ENCODE measurements at places on chromosomes 4 and X. TPM values are rescaled to one million over a fixed set of nuclear protein-coding genes. Genes with fewer than 3 reads are reported as not detected.
A peak's percentile ranks its signal among the peaks of the same experiment; 100 is the strongest.

Gene PLAC8
- 58.9 TPM for total RNA-seq

Gene RAB33A
- total RNA-seq = 36.1 TPM

Gene HERC3
- 31.6 TPM for total RNA-seq

Gene HPGD
- 11.5 TPM for total RNA-seq

Gene PAGE5
- not detected for total RNA-seq

Gene LRIT3
- 0.52 TPM for total RNA-seq

Gene SGMS2
- 1.2 TPM for total RNA-seq

DNA sequence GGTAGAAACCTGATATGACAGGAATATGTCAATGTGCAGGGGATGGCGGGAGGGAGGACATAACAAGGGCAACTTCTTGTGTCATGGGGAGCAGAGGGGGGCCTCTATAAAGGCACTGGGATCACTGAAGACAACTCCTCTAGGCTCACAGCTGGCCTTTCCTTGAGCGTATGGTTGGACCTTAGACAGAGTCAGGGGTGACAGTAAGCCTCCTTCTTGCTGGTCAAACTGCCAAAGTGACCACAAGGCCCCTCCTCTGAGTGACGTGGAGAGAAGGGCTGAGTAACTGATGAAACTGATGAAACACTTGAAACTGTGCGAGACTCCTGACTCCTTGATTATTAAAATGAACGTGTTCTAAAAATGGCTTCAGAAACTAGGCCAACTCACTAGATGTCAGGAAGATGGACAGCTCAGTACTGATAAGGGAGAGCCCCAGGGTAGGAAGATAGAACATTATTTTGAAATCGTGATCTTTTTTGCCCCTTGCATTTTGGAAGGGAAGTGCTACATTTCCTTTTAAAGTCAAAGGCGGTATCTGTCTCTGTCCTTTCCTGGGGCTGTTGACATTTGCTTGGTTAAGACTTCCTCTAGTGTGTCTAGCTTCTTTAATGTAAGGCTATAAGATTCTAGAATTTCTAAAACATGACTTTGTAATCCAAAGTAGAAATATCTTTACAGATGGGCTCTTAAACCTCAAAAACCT is 1.6 kb downstream of the RAB33A start:
- peak; percentile 74 for ATAC-seq
- H3K36me3 ChIP-seq = peaks cover 59% of the 10 kb centered on the region
- H3K27me3 ChIP-seq = no peaks in the 10 kb centered on the region
- H3K4me3 ChIP-seq = peak overlapping the region; percentile 95
- H3K27ac ChIP-seq = peak overlapping the region; percentile 94

GRCh38 chr4:37981425-37981824 is 21.2 kb downstream of the PTTG2 start:
- no peak overlapping the region for H3K27ac ChIP-seq
- no peak for ATAC-seq
- H3K4me3 ChIP-seq = no peak overlapping the region
- H3K27me3 ChIP-seq = no peaks in the 10 kb centered on the region

DNA sequence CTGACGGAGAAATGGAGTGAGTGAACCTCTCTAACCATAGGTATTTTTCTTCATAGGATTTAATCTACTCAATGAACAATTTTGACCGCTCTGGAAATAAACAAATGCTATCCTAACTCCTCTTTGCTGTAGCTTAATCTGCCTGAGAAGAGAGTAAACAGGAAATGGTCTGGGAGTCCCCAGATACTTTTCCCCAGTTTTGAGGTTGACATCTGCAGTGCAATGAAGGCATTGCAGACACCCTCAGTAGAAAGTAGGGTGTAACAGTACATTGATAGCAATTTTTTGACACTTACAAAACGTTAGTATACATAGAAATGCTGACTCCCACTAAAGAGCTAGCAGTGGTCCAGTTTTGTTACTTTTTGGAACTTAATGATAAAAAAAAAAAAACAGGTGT is 495.9 kb upstream of the FAM241A start:
- no peak overlapping the region for H3K27ac ChIP-seq
- no peaks in the 10 kb centered on the region for H3K4me1 ChIP-seq
- H3K36me3 ChIP-seq = no peaks in the 10 kb centered on the region
- no peak for ATAC-seq
- no peak overlapping the region for H3K4me3 ChIP-seq
- H3K27me3 ChIP-seq = no peaks in the 10 kb centered on the region

- H3K27ac ChIP-seq = no peak overlapping the region
- no peak for ATAC-seq
- no peaks in the 10 kb centered on the region for H3K27me3 ChIP-seq
- H3K36me3 ChIP-seq = no peaks in the 10 kb centered on the region
- H3K4me1 ChIP-seq = no peaks in the 10 kb centered on the region
Measured at GRCh38 chrX:21831496-21831895, 7.9 kb upstream of the MBTPS2 start.

DNA sequence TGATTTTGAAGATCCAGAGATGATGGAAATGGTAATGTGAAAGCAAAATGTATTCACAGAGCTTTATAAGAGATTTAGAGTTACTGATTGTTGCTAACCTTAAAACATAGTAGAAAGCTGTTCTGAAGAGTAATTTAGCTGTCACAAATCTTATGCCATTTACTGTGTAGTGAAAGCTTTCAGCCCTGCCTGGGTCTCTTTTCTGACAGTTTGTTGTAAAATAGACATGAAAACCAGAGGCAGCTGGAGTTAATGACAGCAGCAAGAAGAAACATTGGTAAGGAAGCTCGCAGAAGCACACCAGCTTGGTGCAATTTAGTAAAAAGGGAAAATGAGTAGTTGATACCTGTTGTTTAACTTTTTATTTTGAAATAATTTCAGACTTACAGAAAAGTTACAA is 21.1 kb downstream of the POLR2B start:
- no peaks in the 10 kb centered on the region for H3K27me3 ChIP-seq
- ATAC-seq = no peak
- no peak overlapping the region for H3K4me3 ChIP-seq

DNA sequence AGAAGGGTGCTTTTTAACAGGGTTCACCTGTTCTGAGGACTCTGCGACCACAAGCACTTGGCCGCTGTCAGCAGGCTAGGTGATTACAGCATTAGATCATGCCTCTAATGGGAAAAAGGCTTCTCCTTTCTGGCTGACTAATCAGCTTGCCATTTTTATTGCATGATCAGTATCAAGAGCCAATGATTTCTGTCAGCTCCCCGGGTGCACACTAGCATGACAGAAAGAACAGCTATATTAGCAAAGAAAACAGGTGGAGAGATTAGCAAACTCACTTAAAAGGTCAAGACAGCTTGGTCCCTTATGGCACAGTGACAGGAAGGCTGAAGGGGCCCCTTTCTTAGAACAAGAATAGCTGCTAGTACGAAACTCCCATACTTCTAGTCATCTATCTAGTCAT is 170.0 kb downstream of the SMIM20 start:
- no peaks in the 10 kb centered on the region for H3K27me3 ChIP-seq
- peak overlapping the region; percentile 75 for H3K4me3 ChIP-seq
- H3K4me1 ChIP-seq = peaks cover 64% of the 10 kb centered on the region
- ATAC-seq = peak; percentile 39
- peaks cover 6% of the 10 kb centered on the region for H3K36me3 ChIP-seq

- H3K4me1 ChIP-seq = peaks cover 14% of the 10 kb centered on the region
- ATAC-seq = no peak
- H3K27me3 ChIP-seq = no peaks in the 10 kb centered on the region
- H3K36me3 ChIP-seq = no peaks in the 10 kb centered on the region
Measured at GRCh38 chr4:141705747-141706377, 69.5 kb downstream of the IL15 start.

GRCh38 chrX:103253608-103254007 is 1.3 kb downstream of the TCEAL8 start:
- no peak for ATAC-seq
- peaks cover 23% of the 10 kb centered on the region for H3K36me3 ChIP-seq
- peak overlapping the region; percentile 97 for H3K27ac ChIP-seq
- H3K4me1 ChIP-seq = peaks cover 4% of the 10 kb centered on the region
- H3K4me3 ChIP-seq = peak overlapping the region; percentile 97

DNA sequence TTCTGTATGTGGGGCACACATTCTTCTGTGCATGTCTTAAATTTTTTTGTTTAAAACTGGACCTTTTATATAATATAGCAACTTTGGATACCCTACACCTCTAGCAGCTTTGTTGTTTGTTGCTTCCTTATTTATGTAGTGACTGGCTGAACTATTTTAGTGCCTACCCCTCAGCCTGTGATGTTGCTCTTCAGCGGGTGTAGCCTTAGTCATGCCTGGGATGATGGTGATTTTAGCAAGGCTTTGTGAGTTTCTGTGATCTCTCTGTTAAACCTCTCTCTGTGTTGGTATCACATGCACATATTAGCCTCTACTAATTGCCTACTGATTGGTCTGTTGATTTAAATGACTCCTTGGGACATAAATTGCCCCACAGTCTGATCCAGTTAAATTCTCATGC is 22.8 kb downstream of the USP9X start:
- H3K4me3 ChIP-seq = peak overlapping the region; percentile 34
- H3K27ac ChIP-seq = no peak overlapping the region
- ATAC-seq = peak; percentile 59
- H3K27me3 ChIP-seq = no peaks in the 10 kb centered on the region
- H3K36me3 ChIP-seq = peaks cover 7% of the 10 kb centered on the region
- H3K4me1 ChIP-seq = peaks cover 33% of the 10 kb centered on the region

DNA sequence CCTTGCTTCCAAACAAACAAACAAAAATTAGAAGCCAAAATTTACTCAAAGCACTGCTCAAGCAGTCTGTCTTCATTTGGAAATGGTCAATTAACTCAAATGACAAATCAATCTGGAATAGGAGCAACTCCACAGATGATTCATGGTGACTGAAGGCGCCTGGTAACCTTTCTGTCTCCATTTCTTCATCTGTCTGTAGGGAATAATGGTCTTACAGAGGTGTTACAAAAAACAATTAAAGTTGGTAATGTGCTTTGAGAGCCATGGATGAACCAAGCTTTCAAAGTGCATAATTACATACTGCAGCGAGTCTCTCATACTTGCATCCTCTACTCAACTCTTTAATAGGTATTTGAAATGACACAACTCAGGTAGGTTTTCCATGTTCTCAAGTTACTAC is 38.3 kb upstream of the STAG2 start:
- no peak overlapping the region for H3K4me3 ChIP-seq
- H3K36me3 ChIP-seq = no peaks in the 10 kb centered on the region
- no peak overlapping the region for H3K27ac ChIP-seq

DNA sequence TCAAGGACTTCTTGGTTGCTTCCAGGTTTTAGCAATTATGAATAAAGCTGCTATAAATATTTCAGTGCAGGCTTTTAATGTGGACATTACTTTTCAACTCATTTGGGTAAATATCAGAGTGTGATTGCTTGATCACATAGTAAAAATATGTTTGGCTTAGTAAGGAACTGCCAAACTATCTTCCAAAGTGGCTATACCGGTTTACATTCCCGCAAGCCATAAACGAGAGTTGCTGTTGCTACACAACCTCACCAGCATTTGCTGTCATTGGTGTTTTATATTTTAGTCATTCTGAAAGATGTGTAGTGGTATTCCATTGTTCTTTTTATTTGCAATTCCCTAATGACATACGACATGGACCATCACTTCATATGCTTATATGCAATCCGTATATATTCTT is 30.9 kb upstream of the SPOCK3 start:
- H3K27me3 ChIP-seq = no peaks in the 10 kb centered on the region
- H3K36me3 ChIP-seq = no peaks in the 10 kb centered on the region
- H3K27ac ChIP-seq = no peak overlapping the region
- no peaks in the 10 kb centered on the region for H3K4me1 ChIP-seq
- H3K4me3 ChIP-seq = no peak overlapping the region
- ATAC-seq = no peak

- ATAC-seq = peak; percentile 31
- H3K36me3 ChIP-seq = peaks cover 22% of the 10 kb centered on the region
- H3K27me3 ChIP-seq = no peaks in the 10 kb centered on the region
- peaks cover 30% of the 10 kb centered on the region for H3K4me1 ChIP-seq
Measured at GRCh38 chr4:88646528-88647280, 50.9 kb downstream of the NAP1L5 start.

DNA sequence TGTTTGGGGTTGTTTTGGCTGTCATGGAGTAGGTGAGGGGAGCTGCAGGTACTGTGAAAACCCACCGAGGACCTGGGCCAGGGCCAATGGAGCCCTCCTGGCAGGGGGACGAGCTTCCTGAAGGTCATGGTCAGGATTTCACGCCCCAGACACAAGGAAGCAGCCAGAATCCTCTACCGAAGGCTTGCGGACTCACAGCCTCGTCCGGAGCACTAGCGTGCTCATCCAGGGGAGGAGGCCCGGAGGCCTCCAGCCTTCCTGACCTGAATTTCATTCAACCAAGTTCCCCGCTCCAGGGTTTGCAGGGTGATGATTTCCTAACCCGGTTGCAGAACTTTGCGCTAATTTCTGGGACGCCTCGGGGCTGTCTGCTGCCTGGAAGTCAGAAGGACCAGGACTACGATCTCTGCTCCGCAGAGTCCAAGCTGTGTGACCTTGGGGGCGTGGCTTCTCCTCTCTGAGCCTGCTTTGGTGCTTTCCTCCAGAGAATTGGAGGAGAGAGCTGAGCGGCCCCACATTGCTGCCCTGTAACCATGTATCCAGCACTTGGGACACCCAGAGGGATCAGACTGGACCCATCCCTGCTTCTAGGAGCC is 56.2 kb upstream of the ADRA2C start:
- no peak overlapping the region for H3K27ac ChIP-seq
- ATAC-seq = no peak
- H3K27me3 ChIP-seq = peaks cover 8% of the 10 kb centered on the region
- no peaks in the 10 kb centered on the region for H3K4me1 ChIP-seq
- H3K36me3 ChIP-seq = no peaks in the 10 kb centered on the region

DNA sequence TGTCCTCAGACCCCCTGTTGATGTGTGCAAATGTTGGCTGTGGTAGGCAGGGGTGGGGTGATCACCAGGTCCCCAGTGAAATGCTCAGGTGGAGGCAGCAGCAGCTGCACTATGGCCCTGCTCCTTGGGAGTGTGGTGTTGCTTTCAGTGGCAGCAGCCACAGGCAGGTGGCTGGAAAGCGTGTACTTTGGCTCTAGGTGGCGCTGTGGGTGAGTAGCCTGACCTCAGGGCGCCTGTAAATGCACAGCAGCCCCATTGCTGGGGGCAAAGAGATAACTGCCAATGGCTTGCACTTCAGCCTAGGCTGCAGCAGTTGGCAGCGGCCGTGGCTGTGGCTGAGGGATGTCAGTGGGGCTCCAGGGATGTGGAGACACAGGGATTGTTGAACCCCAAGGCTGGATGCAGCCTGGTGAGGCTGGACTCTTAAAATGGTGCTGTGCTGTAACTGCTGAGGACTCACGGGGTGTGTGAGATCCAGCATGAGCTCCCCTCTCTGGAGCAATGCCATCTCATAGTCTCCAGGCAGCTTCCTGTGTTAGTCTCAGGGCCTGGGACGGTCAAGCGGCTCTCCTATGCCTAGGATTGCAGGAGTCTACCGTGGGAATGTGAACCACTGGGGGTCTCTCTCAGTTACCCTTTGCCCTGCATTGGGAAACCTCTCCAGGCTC is 421.7 kb upstream of the HTR2C start:
- no peak overlapping the region for H3K27ac ChIP-seq
- ATAC-seq = no peak
- no peaks in the 10 kb centered on the region for H3K36me3 ChIP-seq
- H3K4me3 ChIP-seq = no peak overlapping the region

DNA sequence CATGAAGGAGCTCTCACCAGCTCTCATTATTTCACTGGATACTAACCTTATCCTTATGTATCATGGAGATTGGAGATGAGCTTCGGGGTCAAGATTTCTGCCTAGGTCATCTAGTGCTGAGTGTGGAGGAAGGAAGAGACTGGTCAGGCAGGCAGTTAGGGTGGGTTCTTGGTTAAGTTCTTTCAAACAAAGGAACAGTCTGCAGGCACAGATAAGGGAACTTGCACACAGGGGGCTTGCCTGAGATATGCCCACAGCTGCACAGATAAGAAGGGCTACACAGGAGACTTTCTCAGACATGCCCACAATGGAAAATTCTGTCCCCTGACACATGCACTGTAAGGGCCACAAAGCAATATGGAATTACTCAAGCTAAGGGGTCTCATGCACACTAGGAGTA is 904.1 kb downstream of the NLGN4X start:
- no peak for ATAC-seq
- no peaks in the 10 kb centered on the region for H3K36me3 ChIP-seq
- H3K4me3 ChIP-seq = no peak overlapping the region
- H3K27me3 ChIP-seq = no peaks in the 10 kb centered on the region
